IPS-NIHi11 (cell line): ENCODE measurements at places on chromosomes 4 and X.

DNA sequence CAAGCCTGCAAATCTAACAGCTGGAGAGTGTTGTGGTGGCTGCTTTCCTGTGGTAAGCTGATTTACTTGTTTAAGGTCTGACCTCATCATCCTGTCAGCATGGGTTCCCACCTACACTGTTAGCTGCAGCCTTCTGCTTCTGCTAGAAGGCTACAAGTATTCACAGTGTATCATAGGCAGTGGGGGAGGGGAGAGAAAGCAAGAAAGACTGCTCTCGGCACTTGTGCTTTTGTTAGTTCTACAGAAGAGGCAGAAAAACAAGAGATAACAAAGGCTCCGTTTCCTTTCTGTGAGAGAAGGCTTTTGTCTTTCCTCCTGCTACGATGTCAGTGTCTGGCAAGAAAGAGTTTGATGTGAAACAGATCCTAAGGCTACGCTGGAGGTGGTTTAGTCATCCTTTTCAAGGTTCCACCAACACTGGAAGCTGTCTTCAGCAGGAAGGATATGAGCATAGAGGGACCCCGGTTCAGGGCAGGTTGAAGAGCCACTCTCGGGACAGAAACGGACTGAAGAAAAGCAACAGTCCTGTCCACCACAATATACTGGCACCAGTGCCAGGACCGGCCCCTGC, at the start of gene KLHL4:
Gene KLHL4 (plus strand): TSS at position 232 of the 571 bp plus-strand sequence. CDS start 92 bp downstream, at position 324.
- DNase-seq, result peak; percentile 37

- no peak for DNase-seq
Observed at GRCh38 chrX:6307156-6307555, 78.5 kb upstream of the NLGN4X start.

- no peak for DNase-seq
Observed at GRCh38 chrX:14028473-14028872, 1.2 kb downstream of the GEMIN8 start.

DNA sequence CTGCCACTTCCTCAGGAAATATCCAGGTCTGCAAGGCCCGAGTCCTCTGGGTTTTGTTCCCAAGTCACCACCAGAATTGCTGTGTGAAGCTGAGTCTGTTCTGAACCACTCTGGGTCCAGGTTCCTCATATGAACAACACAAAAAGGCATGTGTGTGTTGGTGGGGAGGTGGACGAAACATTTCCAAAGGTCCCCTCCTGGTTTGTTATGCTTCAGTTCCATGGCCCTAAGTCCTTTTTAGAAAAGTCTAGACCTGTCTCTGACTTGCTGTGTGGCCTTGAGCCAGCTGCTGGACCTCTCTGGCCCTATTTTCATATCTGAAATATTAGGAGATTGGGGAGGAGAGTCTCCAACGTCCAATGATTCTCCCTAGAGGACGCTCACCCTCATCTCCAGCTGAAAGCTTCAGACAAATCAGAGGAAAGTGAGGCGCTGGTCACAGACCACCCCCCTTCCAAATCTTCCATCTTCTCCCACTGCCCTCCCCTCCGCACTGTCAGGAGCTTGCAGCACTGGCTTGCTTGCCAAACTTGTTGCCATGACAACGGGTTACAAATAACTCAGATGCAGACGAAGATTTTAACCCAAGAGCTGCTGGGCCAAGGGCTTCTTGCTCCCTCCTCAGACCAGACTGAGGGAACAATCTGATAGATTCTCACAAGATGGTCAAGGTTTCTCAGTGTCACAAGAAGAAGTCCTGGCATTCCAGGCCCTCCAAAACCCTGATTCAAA, 64.5 kb downstream of the SMC1A start:
- peak; percentile 58 for DNase-seq

DNA sequence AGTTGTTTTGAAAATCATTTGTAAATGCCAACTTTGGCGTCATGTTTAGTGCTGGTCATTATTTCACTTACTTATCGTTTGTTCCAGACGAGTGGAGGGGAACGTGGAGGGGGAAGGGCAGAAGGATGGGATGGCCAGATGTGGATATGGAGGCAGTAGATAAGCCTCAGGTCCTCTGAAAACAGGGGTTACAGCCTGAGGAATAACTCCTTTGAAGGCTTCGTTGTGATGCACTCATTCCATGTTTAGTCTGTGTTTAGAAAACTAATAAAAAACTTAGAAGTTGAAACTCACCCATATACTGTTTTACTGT, 1.1 kb downstream of the MOB1B start:
- DNase-seq, result no peak

GRCh38 chrX:150984169-150984824, 1.2 kb downstream of the HMGB3 start:
- DNase-seq, result peak; percentile 30

DNA sequence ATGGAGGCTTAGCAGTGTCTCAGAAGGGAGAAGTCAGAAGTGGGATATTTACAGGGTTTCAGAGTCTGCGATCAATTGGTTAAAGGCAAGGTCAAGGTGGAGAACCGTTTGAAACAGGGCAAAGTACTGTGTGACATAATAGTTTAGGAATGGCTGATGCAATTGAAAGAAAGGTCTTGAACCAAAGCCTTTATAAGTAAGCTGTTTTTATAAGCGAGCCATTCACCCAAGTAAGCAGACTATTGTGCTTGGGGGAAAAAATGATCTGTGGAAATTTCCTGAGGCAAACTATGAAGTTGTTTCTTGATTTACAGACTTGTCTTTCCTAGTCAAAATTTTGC, 327.3 kb downstream of the CAMK2D start:
- no peak for DNase-seq

DNA sequence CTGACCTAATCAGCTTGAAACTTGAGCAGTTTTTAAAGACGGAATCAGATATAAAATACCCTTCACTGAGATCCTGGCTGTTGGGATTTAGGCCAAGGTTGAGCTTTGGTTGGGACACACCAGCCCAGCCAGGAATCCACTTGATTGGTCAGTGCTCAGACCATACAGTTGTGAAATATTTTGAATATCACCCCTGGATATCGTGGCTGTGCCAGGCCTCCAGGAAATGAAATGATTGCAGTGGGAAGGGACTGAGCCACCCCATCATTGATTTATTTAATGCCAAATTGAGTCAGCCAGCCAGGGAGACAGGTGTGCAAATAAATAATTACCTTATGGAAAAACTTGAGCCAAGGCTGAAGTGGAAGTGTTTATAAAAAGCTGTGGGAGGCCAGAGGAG, 128.4 kb upstream of the SCML1 start:
- DNase-seq, result no peak

DNA sequence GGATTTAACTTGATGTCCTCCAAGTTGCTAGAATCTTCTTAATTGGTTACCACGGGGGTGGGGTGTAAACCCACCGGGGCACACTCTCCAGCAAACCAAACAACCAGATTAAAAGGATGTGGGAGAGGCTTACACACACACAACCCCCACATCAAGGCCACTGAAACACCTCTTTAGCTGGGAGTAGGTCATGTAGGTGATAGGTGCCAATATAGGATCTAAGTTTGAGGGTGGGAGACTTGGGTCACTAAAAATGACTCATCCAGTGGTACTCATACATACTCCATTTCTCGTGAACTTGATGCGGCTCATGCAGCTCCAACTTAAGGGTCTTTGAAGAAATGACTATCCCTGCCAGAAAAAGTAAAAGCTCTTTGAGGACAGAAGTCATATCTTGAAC, 20.5 kb upstream of the CD40LG start:
- no peak for DNase-seq

GRCh38 chr4:26028793-26029567, 115.0 kb downstream of the SMIM20 start:
- peak; percentile 86 for DNase-seq
